GM10248 (cell line): ENCODE measurements at places on chromosomes 3 and 15.

DNA sequence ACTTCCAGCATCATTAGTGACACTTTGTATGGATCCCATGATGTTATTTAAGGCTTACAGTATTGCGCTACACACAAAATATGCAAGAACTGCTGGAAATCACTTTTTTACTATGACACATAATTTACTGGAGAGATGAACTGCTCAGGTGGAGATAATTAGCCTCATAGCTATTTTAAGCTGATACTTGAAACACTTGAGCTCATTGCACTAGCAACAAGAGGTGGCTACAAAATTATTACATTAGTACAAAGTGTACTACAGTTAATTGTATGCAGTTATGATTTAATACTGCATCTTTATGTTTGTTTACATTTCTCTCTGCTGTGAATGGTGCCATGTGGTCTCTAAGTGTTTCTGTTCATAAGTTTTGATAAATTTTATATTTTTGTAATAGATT is 6.5 kb upstream of the LZTFL1 start:
- no peak for DNase-seq

DNA sequence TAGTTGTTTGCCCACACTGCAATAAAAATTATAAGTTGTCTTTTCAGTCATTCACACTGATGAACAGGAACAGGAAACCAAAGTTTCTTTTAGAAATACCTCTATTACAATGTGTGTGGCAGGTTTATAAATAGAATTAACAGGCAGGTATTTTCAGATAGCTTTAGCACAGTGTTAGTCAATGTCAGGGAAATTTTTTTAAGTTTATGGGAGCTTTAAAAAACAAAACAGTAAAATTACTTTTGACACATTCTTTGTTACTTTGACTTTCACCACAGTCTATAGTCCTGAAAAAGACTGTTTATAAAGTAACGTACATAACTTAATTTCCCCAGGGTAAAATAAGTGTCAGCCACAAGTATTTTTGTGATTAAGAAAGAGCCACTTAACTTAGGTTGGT is 38.1 kb downstream of the SERPINI1 start:
- peak; percentile 20 for DNase-seq

- DNase-seq: no peak
Measured at GRCh38 chr3:41111011-41111410, 88.3 kb upstream of the CTNNB1 start.

DNA sequence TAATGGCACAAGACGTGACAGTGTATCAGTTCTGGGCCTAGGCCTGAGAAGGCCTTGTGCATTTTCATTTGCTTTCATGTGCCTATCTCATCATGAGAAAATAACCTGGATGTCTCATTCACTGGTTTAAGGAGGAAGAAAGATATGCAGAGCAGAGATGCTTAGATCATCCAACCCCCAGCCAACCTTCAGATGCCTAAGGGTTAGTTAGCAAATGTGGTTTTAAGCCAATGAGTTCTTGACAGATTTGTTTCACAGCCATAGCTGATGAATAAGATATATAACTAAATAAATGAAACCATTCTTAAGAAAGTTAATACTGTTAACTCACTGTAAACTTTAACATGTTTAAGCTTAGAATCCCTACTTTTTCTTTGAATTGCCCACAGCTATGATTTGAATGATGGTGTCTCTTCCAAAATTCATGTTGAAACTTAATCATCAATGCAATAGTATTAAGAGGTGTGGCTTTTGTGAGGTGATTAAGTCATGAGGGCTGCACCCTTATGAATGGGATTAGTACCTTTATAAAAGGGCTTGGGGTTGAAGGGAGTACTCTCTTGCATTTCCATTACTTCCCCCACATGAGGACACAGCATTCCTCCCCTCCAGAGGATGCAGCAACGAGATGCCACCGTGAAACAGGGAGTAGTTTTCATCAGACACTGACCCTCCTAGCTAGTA is 324.6 kb upstream of the TBC1D5 start:
- DNase-seq: no peak

DNA sequence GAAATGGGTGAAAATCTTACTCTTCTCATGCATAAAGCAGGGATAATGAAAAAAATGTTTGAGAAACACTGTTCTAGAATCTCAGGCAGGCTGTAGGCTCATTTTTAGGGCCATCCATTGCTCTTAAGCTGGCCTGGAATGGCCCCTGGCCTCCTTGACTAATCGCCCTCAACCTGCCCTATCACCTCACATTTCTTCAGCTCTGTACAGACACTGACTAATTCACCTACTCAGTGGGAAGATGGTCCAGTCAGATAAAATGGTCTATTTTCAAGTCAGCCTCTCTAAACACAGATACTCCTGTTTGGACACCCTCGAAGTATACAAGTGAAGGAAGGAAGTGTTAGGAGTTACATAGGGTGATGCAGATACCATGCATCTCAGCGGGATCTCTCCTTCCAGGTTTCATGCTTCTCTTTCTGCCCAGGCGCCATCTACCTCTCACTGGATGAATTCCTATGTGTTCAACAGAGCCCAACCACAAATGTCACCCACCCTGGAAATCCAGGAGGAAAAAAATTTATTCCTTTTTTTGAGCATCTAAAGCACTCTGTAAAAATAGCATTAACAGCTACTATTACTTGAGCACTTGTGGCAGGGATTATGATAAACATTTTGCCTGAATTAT is 12.1 kb downstream of the FMN1 start:
- DNase-seq: no peak

GRCh38 chr15:92243227-92243626 is 150.5 kb upstream of the ST8SIA2 start:
- DNase-seq: no peak
